Activated T-cell treated with anti-CD3 and anti-CD28 coated beads, Interleukin-2, amount 50 U/mL, for 4 hours (primary cell): ENCODE measurements at places on chromosomes 7 and 10. TPM values are rescaled to one million over a fixed set of nuclear protein-coding genes. Genes with fewer than 3 reads are reported as not detected.

NKX6-2 gene
- total RNA-seq, result not detected

VSTM2A gene
- total RNA-seq, result not detected

IFIT1B gene
- total RNA-seq, result not detected

GDF2 gene
- total RNA-seq, result not detected

TSPAN33 gene
- total RNA-seq, result 10.6 TPM

STMP1 gene
- 20.6 TPM for total RNA-seq

PVRIG gene
- 27.8 TPM for total RNA-seq

ELN gene
- total RNA-seq, result not detected

GPR158 gene
- total RNA-seq, result not detected

CFAP70 gene
- 0.43 TPM for total RNA-seq

FRAT2 gene
- 11.7 TPM for total RNA-seq

PILRA gene
- total RNA-seq, result 0.38 TPM

SUFU gene
- 8.8 TPM for total RNA-seq

DPY19L1 gene
- total RNA-seq, result 7.4 TPM

OR13A1 gene
- not detected for total RNA-seq

NANOS1 gene
- total RNA-seq, result 0.08 TPM

LRIT1 gene
- not detected for total RNA-seq

FOXP2 gene
- total RNA-seq, result not detected

KNDC1 gene
- not detected for total RNA-seq
